Left cardiac atrium (tissue), 4 donors: ENCODE measurements at places on chromosomes 3 and 15. TPM values are rescaled to one million over a fixed set of nuclear protein-coding genes. Genes with fewer than 3 reads are reported as not detected.

RBMS3 gene
- 40.7 TPM for total RNA-seq

SYNPR gene
- total RNA-seq, result 5.3 TPM

NME9 gene
- total RNA-seq, result not detected

MST1 gene
- total RNA-seq, result 11.5 TPM

AMIGO3 gene
- not detected for total RNA-seq

KBTBD13 gene
- 5.2 TPM for total RNA-seq

GMNC gene
- total RNA-seq, result 0.34 TPM

CEP19 gene
- total RNA-seq, result 1.7 TPM

DUOX2 gene
- 0.39 TPM for total RNA-seq

AP3B2 gene
- 1.4 TPM for total RNA-seq

GRM7 gene
- total RNA-seq, result not detected

SPSB4 gene
- 6.9 TPM for total RNA-seq

IL5RA gene
- 0.81 TPM for total RNA-seq

MRAS gene
- 213 TPM for total RNA-seq

SLC22A14 gene
- total RNA-seq, result 0.09 TPM

ZNF385D gene
- total RNA-seq, result 7.4 TPM

PAQR9 gene
- 9.5 TPM for total RNA-seq

DNA sequence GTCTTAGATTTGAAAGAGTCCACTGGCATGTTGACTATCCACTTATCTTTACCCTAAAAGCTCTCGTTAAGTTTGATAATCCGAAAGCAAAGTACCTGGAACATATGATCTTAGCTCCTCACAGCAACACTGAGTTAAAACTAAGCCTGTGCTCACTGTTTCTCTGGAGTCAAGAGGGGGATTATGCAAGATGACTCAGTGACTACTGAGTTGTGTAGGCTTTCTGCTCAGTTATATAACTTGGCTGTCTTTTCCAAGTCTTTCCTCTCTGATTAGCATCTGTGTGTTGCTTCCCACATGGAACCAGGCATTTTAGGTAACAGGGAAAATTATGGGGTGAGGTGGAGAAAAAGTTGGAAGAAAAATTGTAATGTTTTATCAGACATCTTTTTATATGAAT lies 31.2 kb upstream of the MYO5C start:
- DNase-seq, result no peak

DNA sequence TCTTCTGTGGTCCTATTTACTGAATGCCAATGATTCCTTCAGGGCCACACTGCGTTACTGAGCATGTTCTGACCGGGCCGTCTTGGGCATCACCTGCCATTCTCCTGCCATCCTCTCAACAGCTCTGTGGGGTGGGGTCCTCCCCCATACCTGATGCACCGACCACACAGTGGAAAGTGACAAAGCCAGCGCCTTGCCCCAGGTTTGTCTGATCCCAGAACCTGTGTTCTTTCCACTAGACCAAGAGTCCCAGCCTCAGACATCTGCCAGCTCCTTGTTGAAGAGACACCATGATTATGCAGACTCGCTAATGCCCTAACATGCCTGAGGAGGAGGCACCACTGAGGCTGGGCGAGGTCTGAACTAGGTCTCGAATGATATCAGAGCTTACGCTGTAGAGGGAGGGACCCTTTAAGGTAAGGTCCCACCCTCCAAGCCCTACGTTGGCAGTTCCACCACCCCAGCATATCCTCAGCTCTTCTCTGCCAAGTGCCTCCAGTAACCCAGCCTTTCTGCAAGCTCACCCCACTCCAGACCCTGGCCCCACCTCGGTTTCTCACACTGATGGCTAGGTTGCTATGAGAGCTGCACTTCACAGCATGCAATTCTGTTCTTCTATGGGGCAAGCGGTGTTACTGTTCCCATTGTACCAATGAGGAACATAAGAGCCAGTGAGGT lies 29.8 kb upstream of the PLXNA1 start:
- no peak for DNase-seq

DNA sequence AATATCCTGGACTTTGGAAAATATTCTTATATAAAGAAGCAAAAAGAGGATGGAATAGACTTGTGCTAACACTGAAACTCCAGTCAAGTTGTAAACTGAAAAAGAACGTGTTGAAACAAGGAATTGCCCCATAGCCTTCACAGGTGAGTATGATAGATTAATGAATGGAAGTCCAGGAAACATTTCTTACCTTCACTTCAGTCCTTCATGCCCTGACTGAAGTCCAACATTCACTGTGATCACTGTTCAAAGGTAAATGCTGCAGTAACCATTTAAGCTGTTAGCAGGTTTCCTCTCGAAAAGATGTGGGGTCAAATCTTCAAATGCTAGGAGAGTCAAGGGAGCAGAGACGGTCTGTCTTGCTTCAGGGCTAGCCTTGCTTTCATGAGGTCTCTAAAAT lies 46.1 kb downstream of the SLC30A4 start:
- no peak for DNase-seq

DNA sequence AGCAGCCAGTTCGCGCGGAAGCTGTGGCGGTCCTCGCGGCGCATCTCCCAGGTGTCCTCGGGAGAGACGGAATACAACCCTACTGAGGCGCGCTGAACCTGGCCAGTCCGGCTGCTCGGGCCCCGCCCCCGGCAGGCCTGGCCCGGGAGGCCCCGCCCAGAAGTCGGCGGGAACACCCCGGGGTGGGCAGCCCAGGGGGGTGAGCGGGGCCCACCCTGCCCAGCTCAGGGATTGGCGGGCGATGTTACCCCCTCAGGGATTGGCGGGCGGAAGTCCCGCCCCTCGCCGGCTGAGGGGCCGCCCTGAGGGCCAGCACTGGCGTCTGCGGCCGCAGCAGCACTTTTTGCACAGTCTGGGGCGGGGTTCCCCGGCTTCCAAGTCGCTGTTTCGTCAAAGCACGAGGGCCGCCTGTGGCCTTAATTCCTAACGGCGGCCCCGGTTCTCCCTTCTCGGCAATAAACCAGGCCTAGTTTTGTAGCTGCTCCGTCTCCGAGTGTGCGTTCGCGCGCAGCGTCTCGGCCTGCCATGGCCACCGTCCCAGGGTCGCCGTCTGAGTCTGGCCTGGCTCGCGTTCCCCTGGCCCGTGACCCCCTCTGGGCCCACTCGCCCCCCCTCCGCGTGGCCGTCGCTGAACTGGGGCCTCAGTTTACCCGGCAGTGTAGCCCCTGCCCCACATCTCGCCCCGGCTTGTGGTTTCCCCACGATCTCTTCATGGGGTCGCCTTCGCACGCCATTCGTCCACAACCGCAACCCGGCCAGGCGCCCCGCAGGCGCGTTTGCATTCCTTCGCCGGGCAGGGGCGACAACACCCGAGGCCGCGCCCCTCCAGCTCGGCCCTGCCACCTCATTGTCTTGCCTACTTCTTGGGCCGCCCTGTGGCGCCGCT lies 30.0 kb downstream of the NBEAL2 start:
- peak; percentile 92 for DNase-seq

DNA sequence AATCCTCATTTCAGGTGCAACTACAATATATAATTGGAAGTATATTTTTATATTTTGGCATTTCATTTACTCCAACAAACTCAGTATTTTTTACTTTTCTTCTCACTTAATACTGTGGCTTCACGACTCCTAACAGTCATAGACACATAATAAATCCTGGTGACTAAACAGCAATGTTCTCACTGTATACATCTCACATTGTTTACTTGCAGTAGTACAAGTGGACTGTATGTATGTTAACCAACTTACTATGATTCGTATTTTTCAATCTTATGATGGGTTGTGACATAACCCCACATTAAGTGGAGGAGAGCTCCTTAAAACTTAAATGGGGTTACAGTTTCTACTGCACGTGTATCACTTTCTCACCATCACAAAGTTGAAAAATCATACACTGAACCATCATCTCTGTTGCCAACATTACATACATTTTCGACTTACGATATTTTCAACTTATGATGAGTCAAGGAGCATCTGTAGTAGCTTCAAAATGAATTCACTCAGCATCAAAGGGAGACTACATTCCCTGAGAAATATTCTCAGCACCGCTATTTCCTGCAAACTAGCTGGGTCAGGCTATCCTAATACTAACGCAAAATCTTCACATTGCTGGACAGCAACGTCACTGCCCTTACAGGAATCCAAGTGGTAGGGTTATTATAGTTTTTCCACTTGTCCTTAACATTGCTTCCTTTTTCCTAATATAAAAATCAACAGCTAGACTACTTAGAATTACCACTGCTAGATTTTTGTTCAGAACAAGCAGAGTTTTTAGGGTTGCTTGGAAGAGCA lies 7.3 kb downstream of the ADAM10 start:
- DNase-seq, result no peak

DNA sequence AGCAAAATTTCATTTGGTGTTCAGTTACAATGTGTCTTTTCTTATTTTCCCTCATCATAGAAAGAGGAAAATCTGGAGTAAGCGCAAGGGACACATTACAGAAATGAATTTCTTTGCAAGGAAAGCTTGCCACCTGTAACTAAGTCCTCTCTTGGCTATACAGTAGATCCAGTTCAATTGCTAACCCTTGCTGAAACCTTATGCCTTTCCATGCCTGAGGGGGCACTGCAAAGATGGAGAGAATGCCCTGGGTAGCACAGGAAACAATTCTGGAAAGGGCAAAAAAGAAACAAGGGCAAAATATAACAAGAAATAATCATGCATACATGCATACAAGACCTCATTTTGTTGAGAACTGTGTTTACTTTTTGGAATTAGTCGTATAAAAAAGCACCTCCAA lies 4.3 kb downstream of the CADM2 start:
- DNase-seq, result no peak

- no peak for DNase-seq
Measured at GRCh38 chr3:156539802-156540201, 15.1 kb downstream of the SSR3 start.

DNA sequence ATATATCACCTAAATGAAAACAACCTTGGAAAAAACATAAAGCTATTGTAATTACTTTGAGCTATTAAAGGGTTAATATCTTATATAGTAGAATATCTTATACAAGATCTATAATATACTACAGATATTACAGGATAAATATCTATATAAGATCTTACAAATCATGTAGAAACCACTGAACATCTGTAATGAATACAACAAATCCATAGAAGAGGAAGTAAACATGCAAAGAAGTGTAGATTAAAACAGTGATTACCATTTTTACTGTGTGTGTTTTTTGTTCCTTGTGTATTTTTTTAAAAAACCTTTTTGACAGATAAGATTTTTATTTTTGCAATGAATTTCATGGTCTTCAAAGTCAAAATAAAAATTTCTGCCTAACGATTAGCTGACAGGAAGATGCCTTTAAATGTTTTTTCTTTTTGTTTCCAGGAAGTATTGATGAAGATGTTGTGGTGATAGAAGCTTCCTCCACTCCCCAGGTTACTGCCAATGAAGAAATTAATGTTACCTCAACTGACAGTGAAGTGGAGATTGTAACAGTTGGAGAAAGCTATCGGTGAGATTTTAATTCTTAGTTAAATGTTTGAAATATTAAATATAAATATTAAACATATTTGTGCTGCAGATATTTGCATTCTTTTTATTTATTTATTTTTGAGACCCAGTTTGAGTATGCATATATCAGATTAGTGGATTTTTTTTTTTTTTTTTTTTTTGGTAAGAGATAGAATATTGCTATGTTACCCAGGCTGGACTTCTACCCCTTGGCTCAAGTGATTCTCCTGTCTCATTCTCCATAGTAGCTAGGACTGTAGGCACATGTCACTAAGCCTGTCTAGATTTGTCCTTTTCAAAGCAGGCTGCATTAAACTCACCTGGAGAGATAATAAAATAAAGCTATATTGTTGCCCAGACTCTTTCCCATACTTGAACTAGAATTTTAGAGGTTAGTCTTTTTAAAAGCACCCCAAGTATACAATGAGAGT lies 52.8 kb upstream of the CCNB2 start:
- no peak for DNase-seq

DNA sequence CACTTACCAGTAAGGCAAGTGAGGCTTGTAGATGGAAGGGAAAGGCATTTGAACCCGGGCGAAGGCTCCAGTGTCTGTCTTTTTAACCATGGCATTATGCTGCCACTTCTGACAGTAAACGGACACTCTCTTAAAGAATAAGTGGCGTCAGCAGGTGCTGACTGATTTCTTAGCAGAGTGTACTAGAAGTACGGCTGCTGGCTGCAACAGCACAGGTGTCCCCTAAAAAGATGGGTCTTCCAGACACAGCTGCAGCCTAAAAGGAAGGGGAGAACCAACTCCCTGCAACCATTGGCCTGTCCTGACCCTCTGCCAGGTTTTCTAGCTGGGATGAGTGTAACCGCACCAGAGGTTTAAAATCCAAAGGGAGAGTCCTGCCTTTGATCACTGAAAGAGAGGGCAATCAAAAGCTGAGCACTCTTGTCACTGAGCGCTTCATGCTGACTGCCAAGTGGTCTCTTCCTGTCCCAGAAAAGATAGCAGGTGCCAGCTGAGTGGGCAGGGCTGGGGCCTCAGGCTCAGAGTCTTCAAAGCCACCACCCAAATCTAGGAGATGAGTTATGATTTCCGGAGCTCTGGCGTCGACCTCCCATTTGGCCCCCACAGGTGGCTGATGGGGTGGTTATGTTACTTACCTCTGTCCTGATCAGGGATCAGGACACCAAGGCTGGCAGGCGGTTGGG lies 255.8 kb downstream of the SLCO3A1 start:
- no peak for DNase-seq

GRCh38 chr3:167450195-167450594 lies 23.6 kb downstream of the SERPINI2 start:
- no peak for DNase-seq

DNA sequence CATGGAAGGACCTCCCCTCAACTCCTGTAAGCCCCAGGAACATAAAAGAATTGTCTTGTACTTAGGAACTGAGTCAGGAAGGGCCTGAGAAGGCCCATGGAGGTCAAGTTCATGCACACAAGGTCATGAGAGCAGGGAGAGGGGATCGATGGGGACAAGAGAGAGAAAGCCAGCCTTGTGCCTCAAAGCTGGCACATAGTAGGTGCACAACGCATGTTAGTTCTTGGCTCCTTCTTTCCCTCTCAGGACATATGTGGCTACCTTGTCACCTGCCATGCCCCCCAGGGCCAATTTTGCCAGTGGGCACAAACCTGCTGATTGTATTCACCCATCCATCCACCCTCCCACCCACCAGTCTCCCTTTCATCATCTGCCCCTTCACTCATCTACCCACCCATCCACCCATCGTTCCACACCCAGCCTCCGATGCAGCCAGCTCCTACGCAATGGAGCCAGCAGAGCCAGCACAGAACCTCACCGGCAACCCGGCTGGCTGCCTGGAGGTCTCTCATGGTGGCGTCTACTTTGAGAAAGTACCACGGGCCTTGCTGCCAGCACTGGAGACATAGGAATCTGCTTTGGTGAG lies 52.4 kb upstream of the INSYN1 start:
- no peak for DNase-seq

DNA sequence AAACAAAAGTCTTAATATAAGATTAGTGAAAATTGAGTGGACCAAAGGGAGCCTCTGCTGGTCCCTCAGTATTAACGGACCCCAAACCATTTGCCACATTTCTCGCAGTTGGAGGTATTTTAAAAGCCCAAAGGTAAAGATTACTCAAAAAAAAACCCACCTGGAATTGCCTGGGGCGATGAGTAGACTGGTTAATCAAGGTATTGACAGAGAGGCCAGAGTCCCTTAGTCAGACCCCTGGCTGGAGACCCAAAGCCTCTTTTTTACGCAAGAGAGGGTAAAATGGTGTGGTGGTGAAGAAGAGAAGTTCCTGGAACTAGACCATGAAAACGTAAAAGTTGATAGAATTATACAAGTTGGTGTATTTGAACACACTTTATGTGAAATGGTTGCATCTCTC lies 137.2 kb downstream of the IMPG2 start:
- no peak for DNase-seq

GRCh38 chr3:112582244-112582874 lies 20.5 kb downstream of the SLC35A5 start:
- DNase-seq, result no peak

GRCh38 chr3:120160050-120160449 lies 65.8 kb upstream of the GSK3B start:
- DNase-seq, result peak; percentile 60

- DNase-seq, result no peak
Measured at GRCh38 chr15:82864967-82865366, 55.5 kb downstream of the WHAMM start.
